ENCODE measurements at places on chromosomes 4 and X.

DNA sequence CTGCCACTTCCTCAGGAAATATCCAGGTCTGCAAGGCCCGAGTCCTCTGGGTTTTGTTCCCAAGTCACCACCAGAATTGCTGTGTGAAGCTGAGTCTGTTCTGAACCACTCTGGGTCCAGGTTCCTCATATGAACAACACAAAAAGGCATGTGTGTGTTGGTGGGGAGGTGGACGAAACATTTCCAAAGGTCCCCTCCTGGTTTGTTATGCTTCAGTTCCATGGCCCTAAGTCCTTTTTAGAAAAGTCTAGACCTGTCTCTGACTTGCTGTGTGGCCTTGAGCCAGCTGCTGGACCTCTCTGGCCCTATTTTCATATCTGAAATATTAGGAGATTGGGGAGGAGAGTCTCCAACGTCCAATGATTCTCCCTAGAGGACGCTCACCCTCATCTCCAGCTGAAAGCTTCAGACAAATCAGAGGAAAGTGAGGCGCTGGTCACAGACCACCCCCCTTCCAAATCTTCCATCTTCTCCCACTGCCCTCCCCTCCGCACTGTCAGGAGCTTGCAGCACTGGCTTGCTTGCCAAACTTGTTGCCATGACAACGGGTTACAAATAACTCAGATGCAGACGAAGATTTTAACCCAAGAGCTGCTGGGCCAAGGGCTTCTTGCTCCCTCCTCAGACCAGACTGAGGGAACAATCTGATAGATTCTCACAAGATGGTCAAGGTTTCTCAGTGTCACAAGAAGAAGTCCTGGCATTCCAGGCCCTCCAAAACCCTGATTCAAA is 64.5 kb downstream of the SMC1A start:
- DNase-seq: no peak

- DNase-seq: no peak
Observed at GRCh38 chrX:103153661-103154060, 60.7 kb upstream of the NXF3 start.

DNA sequence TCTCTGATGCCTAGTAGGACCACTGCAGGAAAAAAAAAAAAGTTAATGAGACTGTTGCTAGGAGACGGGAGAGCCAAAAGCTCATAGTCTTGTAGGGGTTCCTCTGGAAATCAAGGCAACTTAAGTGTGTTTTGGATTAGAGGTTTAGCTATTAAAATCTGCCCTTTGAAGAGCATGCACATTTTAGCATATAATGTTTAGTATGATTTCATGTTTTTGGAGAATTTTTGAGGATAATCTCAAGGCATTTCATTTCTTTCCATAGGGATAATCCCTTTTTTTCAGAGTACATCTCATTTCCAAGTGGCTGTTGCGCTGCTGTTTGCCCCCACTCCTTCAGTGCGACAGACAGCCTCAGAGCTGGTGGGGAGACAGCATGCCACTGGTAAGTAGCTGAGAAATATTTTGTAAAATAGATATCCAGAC is at the start of gene LINC00632:
Gene LINC00632, plus strand, starts transcription at position 339 of the 426 bp plus-strand sequence.
- DNase-seq: no peak

DNA sequence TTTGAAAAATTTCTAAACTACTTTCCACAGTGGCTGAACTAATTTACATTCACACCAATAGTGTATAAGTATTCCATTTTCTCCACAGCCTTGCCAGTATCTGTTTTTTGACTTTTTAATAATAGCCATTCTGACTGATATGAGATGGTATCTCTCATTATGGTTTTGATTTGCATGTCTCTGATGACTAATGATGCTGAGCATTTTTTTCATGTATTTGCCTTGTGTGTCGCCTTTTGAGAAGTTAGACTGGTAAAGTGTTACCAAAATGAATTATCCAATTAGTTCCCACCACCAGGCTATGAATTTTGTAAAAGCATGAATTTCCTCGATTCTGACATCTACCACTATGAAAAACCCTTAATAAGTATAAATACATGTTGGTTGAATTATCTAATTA is 242.2 kb upstream of the GK2 start:
- DNase-seq: no peak

- no peak for DNase-seq
Observed at GRCh38 chr4:185142564-185142911, 528 bp upstream of the SLC25A4 start.

DNA sequence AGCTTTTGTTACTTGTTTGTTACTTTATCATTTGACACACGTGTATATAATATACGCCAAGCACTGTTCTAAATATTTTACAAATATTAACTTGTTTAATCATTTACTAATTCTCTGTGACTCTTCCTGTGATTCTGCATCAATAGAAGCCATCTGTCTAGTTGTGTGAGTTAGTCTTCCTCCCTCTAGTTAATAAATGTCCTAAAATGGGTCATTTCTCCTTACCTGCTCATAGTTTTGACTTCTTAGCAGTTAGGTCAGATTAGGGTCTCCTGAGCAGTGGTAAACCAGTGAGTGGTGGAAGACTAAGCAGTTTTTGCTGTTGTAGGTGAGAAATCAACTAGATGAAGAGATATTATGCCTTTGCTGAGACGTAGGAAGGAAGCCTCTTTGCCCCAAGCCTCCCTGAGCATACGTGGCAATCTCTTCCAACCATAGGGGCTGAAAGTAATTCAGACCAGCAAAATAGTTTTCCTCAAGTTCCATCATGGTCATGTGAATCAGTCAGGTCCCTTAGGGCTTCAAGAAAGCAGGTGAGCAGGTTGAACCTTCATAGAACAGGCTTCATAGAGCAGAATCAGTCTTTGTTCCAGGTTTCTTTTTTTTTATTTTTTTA is 38.7 kb upstream of the THOC2 start:
- no peak for DNase-seq

DNA sequence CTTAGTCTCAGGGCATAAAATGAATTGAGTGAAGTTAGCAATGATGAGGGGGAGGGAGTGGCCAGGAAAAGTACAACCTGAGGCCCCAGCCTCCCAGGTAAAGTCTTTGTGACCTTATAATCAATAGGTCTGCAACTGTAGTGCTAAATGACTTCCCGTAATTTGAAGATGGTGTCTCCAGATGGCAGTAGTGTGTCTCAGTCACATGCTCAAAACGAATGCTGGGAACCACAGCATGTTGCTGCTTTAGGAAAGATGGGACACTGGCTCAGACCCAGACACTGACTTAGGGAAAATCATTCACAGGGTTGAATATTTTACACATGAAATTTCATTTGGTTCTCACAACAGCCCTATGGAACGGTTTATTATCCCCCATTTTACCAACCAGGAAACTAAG is 10.3 kb downstream of the SRPX2 start:
- no peak for DNase-seq

DNA sequence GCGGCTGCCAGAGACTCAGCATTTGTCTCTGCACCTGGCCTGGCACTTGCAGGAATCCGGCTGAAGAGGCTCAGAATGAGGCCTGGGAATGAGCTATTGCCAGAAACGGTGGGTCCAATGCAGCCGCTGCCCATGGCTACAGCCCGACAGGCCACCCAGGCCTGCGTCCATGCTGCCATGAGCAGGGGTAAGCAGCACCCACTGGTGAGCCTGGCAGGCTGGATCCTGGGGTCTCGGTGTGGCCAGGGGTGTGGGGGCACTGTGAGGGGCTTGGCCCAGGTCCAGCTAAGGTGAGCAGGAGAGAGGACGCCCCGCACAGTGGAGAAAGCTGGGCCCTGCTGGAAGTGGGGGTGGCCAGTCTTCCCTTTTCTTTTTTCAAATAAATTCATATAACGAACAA is 60.3 kb upstream of the MXD4 start:
- no peak for DNase-seq

DNA sequence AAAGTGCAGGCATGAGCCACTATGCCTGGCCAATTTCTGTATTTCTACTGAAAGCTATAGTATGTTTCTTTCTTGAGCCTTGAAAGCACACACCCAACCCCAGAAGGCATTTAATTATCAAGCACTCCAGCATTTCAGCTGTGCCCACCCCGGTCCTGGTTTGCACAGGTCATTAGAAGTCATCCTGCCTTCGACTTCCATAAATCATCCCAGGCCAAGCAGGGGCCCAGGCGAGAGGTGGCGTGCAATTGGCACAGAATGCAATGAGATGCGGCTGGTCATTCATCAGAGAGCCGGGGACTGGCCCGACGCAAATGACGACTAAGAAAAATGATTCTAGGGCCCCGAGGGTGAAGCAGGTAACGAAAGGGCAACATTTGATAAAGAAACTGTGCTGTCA is 24.8 kb upstream of the CRMP1 start:
- no peak for DNase-seq

GRCh38 chr4:106340774-106341173 is 24.4 kb downstream of the AIMP1 start:
- DNase-seq: no peak

- DNase-seq: no peak
Observed at GRCh38 chr4:148434075-148434773, 8.0 kb downstream of the NR3C2 start.

DNA sequence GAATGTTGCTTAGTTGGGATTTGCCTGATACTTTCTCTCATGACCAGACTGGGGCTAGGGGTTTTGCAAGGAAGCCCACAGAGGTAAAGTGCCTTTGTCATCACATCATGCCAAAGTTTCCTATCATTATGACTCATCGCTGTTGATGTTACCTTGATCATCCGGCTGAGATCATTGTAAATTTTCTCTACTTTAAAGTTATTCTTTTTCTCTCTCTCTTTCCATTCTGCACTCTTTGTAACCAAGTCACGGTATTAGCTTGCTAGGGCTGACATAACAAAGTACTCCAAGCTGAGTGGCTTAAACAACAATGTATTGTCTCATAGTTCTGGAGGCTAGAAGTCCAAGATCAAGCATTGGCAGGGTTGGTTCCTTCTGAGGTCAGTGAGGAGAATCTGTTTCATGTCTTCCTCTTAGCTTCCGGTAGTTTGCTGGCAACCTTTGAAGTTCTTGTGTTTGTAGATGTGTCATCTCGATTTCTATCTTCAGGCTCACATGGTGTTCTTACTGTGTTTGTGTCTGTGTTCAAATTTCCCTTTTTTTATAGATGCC is 113.0 kb downstream of the DTHD1 start:
- no peak for DNase-seq

GRCh38 chr4:184262901-184263300 is 45.2 kb upstream of the ENPP6 start:
- no peak for DNase-seq

DNA sequence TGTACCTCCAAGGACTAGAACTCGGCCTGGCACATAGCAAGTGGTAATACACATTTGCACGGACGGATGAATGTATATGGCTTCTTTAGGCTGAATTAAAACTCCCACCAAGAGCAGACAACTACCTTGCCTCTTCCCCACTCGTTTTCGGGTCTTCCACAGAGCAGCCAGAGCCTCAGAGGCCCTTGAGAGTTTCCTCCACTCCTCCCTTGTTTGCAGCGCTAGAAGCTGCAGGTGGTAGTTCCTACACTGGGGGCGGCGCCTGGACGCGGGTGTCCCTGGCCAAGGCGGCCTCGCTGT is 10.2 kb upstream of the INTU start:
- no peak for DNase-seq

DNA sequence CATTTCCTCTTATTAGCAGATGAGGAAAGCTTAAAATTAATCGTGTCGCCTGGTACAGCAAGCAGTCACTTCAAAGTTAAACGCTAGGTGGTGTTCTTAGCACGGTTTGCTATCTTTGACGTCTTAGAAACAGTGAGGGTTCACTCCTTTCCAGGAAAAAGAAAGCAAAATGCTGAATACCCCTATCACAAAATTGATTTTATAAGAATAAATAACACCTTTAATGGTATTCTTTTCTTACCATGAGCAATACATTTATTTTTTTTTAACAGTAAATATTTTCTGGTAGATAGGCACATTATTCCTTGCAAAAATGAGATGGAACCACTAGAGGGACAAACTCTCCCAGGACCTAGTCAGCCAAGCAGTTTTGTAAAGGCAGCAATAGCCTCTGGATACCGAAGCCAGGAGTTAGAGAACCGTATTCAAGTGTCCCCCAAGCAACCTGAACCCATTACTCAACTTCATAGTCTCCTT is 153.9 kb downstream of the KDR start:
- DNase-seq: no peak

- no peak for DNase-seq
Observed at GRCh38 chr4:3071811-3072210, 2.5 kb downstream of the HTT-AS start.

- no peak for DNase-seq
Observed at GRCh38 chr4:175827516-175827915, 15.5 kb upstream of the GPM6A start.

- DNase-seq: no peak
Observed at GRCh38 chr4:101393256-101393655, 45.9 kb upstream of the PPP3CA start.

- peak; percentile 2 for DNase-seq
Observed at GRCh38 chr4:121307445-121308327, 73.1 kb downstream of the QRFPR start.

- DNase-seq: no peak
Observed at GRCh38 chr4:100017637-100018310, 67.7 kb upstream of the H2AZ1 start.

- no peak for DNase-seq
Observed at GRCh38 chr4:110268352-110268751, 69.9 kb upstream of the ELOVL6 start.

DNA sequence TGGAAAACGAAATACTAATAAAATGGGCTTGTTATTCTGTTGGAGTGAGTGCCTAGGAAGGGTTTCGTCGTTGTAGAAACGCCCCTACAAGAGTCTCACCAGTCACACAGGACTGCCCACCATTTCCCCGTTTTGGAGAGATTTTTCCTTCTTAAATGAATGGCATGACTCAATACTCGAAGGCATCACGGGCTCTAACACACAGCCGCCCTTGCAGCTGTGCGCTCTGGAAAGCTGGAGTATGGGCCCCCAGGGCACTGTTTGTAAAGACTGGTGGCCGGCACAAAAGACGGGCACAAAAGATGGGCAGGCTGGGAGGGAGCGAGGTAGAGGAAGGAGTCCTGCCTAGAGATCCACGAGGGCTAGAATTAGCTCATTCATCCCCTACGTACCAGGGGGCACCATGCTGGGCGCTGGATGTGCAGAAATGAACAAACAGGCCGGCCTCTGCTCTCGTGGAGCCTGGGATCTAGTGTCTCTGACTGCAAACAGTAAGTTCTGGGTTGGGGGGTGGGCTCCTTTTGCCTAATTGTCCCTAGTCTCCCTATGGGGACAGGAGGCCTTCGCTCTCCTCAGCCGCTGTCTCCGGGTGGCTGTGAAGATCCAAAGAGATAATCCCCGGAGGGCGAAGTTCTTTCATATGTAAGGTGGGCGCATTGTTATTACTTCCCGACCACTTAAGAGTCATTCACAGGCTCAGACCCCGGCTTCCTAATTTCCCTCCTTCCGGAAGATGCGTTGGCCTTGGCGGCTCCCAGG is 1.0 kb upstream of the SFRP2 start:
- no peak for DNase-seq

All from NK-92 treated with Interleukin-12 subunit alpha and Interleukin-12 subunit beta, amount 100 ng/mL, for 24 hours (cell line).